Left lobe of liver (tissue), 2 donors: ENCODE measurements at places on chromosomes 5 and 9.

GRCh38 chr5:141866096-141866495 lies 12.1 kb downstream of the PCDH1 start:
- DNase-seq: no peak

DNA sequence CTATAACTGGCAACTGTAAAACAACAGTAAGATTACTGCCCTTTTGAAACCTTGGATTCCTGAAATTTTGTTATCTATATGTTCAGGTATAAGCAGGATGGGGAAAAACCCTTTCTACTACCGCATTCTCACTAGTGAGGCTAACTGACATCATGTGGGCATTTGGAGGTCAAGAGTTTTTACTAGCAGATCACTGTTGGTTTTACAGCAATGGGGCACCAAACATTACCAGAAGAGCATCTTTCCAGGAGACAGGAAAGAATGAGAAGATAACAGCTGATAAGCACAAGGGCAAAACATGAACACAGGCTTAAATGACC lies 20.9 kb upstream of the TTC33 start:
- no peak for DNase-seq

DNA sequence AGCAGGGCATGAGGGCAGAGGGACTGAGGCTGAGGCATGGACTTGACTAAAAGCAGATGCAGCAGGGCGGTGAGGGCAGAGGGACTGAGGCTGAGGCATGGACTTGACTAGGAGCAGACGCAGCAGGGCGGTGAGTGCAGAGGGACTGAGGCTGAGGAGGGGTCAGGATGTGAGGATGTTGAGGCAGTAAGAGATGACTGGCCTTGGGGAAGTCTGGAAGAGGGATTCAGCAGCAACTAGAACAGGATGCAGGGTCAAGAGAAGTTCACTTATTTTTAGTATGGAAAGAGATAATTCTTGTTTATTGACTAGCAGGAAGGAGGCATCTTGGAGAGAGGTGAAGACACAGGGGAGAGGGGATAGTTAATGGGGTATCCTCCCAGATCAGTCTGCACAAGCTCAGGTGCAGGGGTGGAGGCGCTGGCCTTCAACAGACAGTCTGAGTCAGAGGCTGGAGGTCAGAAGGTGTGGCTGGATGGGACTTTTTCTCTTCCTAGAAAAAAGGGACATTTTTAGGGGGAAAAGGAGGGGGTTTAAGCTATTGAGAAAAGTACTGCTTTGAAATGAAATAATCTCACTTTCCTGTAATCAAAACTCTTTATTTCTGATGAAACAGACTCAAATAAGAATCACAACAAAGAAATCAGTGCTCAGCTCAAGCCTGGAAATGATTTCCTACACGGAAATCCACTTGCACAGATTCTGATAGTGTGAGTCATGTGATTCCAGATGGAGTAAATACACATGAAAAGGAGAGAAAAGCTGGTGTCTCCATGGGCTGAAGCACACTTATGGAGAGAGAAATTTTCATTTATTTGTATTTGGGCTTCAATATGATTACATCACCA lies 130.9 kb downstream of the PALM2AKAP2 start:
- DNase-seq: no peak

- DNase-seq: no peak
Observed at GRCh38 chr5:110008131-110008530, 318.4 kb downstream of the MAN2A1 start.

DNA sequence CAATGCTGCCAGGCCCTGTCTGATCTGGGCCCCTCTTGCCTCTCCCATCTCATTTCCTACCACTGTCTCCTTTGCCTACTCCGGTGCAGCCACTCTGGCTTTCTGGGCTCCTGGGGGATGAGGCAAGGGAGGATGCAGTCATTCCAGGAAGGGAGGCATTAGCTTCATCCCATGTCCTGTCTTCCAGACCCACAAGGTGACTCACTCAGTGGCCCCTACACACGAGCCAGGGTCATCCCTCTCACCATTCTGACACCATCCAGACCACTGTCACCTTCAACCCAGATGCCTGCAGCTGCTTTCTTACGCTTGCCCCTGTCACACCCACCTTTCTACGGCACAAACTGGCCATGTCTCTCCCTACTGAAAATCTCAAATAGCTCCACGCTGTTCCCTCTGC lies 19.1 kb downstream of the ACSL6 start:
- no peak for DNase-seq

- no peak for DNase-seq
Observed at GRCh38 chr9:84354035-84354434, 13.5 kb upstream of the SLC28A3 start.

- DNase-seq: no peak
Observed at GRCh38 chr5:549229-549628, 25.0 kb upstream of the SLC9A3 start.

- no peak for DNase-seq
Observed at GRCh38 chr9:70534061-70534460, 119.6 kb upstream of the KLF9 start.

DNA sequence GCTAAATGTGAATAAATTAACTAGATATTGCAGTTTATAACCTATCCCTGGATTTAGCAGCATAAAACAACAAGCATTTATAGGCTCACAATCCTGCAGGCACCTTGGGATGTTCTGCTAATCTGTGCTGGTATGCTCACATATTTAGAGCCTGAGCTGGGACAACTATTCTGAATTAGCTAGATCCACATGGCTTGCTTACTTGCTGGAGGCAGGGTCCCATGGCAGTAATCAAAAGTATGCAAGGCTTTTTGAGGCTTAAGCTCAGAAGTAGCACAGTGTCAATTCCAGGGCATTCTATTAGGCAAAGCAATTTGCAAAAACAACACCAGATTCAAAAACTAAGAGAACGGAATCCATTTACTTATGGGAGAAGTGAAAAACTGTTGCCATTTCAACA lies 745.0 kb upstream of the ACO1 start:
- no peak for DNase-seq
